B cell (primary cell): ENCODE measurements at places on chromosomes 1 and 21. TPM values are rescaled to one million over a fixed set of nuclear protein-coding genes. Genes with fewer than 3 reads are reported as not detected.
A peak's percentile ranks its signal among the peaks of the same experiment; 100 is the strongest.

DNA sequence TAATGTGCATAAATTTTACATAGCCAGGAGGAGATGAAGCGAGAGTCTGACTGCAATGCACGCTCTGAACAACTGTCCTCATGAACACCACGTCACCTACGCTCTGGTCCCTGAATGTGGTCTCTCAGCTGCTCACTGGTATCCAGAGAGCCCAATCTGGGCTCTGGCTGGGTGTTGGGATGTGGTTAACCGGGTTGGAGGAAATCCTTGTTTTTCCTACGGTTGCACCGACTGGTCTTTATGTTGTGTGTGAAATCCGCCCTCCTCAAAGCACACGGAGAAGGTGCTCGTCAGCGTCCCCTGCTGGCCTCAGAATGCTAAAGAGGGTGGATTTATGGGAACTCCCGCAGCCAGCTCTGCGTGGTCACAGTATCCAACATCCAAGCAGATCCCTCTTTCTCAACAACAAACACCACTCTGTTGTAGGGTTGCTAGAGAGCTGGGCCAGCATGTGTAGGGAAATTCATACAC lies 51.8 kb upstream of the FAM89A start:
- DNase-seq, result peak; percentile 26

GRCh38 chr1:17198476-17199258 lies 6.3 kb upstream of the PADI1 start:
- no peak for DNase-seq

- no peak for DNase-seq
Measured at GRCh38 chr1:27343639-27344025, 1.8 kb downstream of the SYTL1 start.

GRCh38 chr1:36114371-36114770 lies 10.7 kb downstream of the COL8A2 start:
- no peak for DNase-seq

DNA sequence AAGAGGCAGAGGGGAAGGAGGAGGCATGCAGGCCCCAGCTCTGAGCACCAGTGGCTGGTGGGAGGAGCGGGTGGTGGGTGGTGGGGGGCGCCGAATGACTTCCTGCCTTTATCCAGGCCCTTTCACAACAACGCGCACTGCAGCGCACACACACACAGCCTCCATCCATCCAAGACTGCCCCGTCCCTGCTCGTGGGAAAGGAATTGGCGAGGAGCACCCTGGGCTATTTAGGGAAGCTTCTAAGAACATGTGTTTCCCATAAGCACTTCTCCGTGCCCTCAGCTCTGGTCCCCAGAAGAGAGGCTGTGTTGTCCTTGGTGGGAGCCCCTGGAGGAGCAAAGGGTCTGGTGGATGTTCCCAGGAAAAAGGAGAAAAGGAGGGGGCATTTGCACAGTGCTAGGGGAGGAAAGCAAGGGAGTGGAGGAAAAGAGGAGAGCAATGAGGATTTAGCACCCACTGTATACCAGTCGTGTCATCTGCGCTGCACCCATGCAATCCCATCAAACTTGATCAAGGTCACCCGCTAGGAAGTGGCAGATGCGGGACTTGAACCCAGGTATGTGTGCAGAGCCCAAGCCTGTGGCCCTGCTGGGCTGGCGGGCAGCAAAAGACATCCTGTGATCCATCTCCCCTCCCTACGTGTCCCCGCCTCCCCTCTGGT lies 28.1 kb downstream of the EPHA2 start:
- DNase-seq, result no peak

GRCh38 chr1:14844356-14844755 lies 245.9 kb downstream of the KAZN start:
- no peak for DNase-seq

- no peak for DNase-seq
Measured at GRCh38 chr1:116855773-116856201, 53.9 kb upstream of the PTGFRN start.

DNA sequence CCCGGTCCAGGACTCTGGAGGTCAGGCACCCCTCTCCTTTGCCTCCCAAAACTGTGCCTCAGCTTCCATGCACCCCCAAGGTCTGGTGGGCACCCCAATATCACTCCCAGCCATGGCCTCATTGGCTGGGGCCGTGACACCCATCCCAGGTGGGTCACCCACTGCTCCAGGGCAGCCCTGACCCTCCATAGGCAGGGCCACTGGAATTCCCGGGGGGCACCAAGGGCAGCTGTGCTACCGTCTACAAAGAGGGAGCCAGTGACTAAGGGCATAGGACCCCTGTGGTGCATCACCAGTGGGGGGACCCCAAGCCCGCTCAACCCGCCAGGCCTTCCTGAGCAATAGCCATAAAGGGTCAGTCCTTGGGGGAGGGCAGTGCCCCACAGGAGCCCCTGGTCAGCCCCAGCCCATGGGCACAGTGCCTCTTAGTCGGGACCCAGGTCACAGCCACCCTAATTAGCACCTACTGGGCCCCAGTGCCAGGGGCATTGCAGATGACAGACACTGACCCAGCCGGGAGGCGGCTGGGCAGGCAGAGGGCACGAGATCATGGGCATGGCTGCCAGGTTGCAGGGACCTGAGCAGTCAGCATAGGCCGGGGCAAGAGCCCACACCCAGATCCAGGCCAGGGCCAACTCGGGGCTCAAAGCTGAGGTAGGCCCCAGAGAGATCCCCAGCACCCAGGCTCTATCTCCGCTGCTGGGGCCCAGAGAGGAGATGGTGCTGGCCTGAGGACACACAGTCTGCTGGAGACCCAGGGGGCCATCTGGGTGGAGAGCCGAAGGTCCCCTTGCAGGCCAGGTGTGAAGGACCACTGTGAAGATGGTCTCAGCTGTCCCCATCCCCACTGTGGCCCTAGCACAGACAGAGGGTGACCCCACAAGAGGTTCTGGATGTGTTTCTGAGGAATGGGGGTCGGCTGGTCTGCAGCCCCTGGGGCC lies 19.0 kb upstream of the ARF1 start:
- no peak for DNase-seq

DNA sequence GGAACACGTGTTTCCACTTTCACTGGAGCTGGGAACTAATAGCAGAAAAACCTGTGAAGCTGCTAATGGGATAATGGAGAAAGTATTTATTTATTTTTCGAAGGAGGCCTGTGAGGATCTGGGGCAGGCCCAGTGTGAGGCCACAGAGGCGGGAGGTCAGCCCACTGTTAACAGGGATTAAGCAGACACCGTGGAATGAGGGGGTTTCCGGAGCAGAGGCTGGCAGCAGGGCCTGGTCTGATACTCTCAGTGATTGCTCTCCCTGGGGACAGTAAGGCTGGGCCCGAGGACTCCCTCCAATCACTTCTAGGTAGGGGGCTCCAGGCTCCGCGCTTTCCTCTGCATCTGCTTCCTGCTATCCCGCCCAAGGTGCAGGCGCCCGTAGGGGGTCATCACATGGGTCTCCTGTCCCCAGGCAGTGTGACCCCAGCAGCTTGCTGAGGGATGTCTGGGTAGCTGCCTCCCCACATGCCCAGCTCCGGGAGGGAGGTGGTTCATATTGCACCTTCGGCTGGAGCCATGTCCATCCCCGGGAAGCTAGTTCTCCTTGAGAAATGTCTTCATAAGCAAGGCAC lies 28.8 kb upstream of the CDCA8 start:
- DNase-seq, result no peak

DNA sequence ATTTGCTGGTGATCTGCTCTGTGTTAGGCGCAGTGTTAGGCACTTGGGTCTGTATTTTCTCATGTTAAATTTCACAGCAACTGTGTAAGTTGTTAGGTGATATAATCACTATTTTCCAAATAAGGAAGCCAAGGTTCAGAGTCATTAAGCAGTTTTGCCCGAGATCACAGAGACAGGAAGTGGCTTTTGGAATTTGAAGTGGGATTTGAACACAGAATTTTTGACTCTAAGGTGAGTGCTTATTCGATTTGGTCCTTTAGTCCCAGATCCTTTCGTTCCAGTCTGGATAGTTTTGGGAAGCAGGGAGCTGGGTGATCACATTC lies 114.9 kb downstream of the NMNAT2 start:
- DNase-seq, result no peak

DNA sequence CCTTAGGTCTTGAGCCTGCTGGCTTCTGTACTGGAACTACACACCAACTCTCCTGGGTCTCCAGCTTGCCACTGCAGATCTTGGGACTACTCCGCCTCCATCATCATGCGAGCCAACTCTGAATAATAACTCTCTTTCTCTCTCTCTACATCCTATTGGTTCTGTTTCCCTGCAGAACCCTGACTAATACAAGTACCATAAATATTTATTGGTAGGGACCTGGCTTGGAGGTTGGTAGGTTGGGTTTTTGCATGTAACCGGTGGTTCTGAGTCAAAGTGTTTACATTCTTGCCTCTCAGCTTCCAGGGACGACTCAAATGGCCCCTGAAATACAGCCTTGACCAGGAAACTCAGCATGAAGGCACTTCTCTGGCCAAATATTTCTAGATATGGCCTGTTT lies 110.4 kb downstream of the KCND3 start:
- no peak for DNase-seq

DNA sequence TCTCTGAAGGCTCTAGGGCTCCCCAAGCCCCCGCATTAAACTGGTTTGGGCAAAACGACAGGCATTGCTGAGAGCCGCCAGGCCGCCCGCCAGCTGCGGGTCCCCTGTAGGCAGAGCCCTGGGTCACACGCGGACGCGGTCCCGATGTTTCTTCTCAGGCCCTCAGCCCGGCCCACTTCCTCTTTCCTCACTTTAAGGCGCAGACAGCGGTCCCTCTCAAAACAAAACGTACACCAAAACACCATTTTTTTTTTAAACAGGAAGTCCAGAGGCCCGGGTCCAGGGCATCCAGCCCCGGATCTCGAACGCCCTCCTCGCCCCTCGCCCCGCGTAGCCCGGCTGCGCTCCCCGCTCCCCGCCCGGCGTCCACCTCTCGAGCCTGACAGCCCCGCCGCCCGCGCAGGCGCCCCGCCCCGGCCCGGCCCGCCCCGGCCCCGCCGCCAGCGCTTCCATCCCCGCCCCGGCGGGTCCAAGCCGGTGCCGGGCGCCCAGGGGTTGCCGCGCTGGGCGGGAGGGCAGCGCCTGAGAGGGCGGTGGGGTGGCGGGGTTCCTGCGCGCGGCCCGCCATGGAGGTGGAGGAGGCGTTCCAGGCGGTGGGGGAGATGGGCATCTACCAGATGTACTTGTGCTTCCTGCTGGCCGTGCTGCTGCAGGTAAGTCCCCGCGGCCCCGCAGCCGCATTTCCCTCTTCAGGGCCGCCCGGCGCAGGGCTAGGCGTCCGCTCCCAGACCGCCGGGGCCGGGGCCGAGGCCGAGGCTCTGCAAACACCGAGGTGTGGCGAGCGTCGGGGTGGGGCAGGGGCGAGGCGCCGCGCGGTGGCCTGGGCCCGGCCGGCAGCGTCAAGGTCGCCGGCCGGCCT lies at the start of gene SLC22A15:
TSS of gene SLC22A15 (plus strand) at position 452 of the 859 bp plus-strand sequence. CDS start at position 567, 115 bp downstream.
- DNase-seq, result peak; percentile 83

DNA sequence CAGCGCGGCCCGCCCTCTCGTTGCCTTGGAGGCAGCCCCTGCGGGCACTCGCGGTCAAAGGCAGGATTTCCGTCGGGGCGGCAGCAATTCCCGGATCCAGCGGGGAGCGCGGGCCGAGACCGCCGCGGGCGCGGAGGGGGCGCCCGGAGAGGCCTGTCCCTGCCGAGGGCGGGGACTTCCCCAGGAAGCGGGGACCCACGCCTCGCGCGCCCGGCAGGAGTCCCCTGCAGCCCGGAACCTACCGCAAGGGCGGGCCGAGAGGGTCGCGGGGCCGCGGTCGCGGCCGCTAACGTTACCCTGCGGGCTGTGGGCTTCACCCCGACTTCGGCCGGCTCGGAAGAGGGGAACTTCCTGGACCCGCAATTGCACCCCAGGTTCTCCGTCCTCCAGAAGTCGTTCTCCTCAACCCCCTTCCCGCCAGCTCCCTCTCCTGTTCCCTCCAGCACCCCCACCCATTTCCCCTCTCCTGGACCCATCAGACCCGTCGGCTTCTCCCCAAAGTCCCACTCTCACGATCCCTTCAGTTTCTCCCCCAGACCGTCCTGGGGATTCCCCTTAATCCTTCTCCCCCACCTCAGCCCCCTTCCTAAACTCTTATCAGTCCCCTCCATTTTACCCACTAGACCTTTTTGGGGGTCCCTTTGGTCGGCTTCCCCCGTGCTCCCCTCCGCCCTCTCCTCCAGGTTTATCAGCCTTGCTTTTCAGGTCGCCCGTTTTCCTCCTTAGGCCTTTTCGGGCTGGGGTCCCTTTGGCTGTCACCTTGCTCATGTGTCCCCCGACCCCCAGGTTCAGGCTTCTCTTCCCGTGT lies 604 bp downstream of the FGR start:
- DNase-seq, result peak; percentile 74

GRCh38 chr1:174682419-174683008 lies 234.8 kb downstream of the GPR52 start:
- no peak for DNase-seq

- DNase-seq, result no peak
Measured at GRCh38 chr1:154222518-154222917, 1.8 kb downstream of the UBAP2L start.

- no peak for DNase-seq
Measured at GRCh38 chr21:28865488-28866186, 127.0 kb downstream of the LTN1 start.

GRCh38 chr1:205199931-205200299 lies 11.6 kb downstream of the DSTYK start:
- DNase-seq, result no peak

GRCh38 chr1:56389813-56390212 lies 189.6 kb downstream of the PLPP3 start:
- DNase-seq, result no peak

GRCh38 chr1:52416811-52417210 lies 12.4 kb downstream of the PRPF38A start:
- DNase-seq, result no peak

DNA sequence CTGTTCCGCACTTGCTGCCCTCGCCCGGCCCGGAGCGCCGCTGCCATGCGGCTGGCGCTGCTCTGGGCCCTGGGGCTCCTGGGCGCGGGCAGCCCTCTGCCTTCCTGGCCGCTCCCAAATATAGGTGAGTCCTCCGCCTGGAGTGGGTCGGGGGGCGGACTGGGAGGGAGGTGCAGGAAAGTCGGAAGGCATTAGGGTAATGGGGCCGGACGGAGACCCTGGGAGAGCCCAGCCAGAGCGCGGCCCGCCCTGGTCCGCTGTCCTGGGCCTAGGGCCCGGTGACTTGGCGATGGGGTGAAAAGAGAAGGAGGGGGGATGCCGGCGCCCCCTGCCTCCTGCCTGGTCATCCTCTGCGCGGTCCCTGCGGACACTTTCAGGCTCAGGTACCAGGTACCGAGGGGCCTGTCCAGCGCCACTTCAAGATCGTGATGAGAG lies 243 bp downstream of the ADAM15 start:
- DNase-seq, result no peak

- no peak for DNase-seq
Measured at GRCh38 chr1:19869929-19870328, 12.3 kb upstream of the OTUD3 start.

- DNase-seq, result no peak
Measured at GRCh38 chr21:38173276-38174035, 83.3 kb upstream of the KCNJ15 start.

ASPM gene
- polyA plus RNA-seq, result 0.13 and 0.14 TPM in 2 replicates

GBP7 gene
- not detected in 2 replicates for polyA plus RNA-seq

TMPRSS15 gene
- 0.04 and 0.14 TPM in 2 replicates for polyA plus RNA-seq

TMEM240 gene
- 0.28 and 0.40 TPM in 2 replicates for polyA plus RNA-seq

TM2D1 gene
- polyA plus RNA-seq, result 30.8 and 43.6 TPM in 2 replicates

THEM5 gene
- not detected in 2 replicates for polyA plus RNA-seq

PTGS2 gene
- polyA plus RNA-seq, result 0.27 and 0.85 TPM in 2 replicates
